RCC 7860 (cell line): ENCODE measurements at places on chromosomes 4 and X.

GRCh38 chr4:168475745-168476144 lies 4.5 kb downstream of the DDX60L start:
- no peak for DNase-seq

DNA sequence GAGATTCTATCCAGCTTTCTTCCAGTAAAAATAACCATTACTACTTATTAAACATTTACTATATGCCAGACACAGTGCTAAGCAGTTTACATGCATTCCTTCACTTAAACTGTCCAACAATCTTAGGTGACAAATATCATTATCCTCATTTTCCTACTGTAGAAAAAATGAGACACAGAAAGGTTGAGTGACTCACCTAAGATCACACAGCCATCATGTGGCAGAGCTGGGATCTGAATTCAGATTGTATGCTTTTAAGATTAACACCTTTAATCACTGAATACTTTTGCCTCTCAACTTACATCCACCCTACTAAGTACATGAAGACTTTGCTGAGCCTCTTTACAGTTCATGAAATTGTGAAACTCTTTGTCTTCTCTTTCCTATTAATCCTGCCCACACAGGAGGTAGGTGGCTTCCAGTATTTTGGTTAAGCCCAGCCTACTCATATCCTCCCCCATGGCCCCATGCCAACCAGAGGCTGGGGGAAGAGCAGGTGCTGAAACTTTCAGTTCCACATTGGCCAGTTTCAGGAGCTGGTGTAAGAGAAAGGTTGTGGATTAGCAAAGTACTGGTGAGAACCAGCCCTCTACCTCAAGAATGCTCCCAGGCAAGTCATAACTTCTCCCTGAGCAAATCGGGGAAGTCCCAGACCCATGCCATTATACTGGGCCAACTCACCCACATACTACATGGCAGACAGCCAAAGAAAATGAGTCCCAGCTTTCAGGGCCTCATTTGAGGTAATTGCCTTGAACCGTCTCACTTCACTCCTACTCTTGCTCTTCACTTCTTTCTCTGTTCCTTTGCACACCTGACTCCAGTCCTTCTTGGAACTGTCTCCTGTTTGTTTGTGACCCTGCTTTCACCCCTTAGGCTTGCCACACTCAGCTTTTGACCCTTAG lies 211.1 kb downstream of the GUCY2F start:
- DNase-seq, result peak; percentile 45

GRCh38 chr4:94304365-94304971 lies 38.2 kb downstream of the HPGDS start:
- DNase-seq, result peak; percentile 19

- DNase-seq, result no peak
These were observed 163.0 kb downstream of the BTC start for GRCh38 chr4:74631338-74631737.

DNA sequence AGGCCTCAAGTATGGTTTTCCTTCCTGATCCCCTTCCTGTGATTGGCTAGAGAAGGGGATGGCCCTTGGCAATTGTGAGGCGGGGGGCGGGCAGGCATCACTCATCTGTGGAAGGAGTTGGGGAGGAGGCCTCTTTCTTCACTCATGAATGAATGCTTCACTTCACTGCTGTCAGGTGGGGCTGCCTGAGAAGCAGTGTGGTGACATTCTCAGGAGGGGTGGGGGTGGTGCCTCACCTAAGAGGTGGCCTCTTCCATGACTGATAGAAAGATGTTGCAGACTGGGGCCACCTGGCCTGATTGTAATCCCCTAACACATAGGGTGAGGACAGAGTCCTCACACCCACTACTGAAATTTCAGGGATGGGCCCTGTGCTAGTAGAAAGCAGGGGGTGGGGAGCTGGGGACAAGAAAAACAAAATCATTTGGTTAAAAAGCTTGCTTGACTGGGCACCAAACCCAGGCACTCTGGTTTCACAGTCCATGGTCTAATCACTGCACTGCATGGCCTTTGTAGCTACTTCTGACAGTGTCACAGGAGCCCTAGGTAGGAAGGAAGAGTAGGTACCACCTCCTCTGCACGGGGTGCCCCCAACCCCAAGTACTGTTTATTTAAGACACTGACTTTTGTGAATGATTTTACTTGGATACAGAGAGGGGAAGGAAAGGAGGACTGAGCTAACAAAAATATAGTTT lies 5.6 kb upstream of the HOPX start:
- no peak for DNase-seq

GRCh38 chr4:76726176-76726575 lies 171.8 kb downstream of the SOWAHB start:
- DNase-seq, result no peak

- no peak for DNase-seq
These were observed 6.5 kb downstream of the SH3BP2 start for GRCh38 chr4:2799224-2799911.
